ENCODE measurements at places on chromosomes 3 and 15. TPM values are rescaled to one million over a fixed set of nuclear protein-coding genes. Genes with fewer than 3 reads are reported as not detected.

DNA sequence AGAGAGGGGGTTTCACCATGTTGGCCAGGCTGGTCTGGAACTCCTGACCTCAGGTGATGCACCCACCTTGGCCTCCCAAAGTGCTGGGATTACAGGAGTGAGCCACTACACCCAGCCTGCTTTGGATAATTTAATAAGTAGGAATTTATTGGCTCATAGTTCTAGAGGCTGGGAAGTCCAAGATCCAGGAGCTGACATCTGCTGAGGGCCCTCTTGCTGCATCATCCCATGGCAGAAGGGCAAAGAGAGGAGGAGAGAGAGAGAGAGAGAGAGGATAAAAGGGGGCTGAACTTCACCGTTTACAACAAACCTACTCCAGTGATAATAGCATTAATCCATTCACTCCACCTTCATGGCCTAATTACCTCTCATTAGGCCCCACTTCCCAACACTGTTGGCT is 62.0 kb upstream of the HES1 start:
- no peak for DNase-seq

Gene LIPC
- total RNA-seq, result 0.58 TPM

GRCh38 chr3:118781232-118781631 is 253.4 kb downstream of the IGSF11 start:
- no peak for DNase-seq

- DNase-seq, result no peak
Measured at GRCh38 chr15:98442901-98443300, 205.4 kb upstream of the IGF1R start.

Gene OR5K2
- total RNA-seq, result not detected

Gene ILDR1
- total RNA-seq, result 19.9 TPM

GRCh38 chr3:184485906-184486305 is 75.7 kb upstream of the EPHB3 start:
- no peak for DNase-seq
